ENCODE measurements at places on chromosomes 1 and 21.

GRCh38 chr21:35993875-35994490, 66.3 kb downstream of the SETD4 start:
- DNase-seq = no peak

DNA sequence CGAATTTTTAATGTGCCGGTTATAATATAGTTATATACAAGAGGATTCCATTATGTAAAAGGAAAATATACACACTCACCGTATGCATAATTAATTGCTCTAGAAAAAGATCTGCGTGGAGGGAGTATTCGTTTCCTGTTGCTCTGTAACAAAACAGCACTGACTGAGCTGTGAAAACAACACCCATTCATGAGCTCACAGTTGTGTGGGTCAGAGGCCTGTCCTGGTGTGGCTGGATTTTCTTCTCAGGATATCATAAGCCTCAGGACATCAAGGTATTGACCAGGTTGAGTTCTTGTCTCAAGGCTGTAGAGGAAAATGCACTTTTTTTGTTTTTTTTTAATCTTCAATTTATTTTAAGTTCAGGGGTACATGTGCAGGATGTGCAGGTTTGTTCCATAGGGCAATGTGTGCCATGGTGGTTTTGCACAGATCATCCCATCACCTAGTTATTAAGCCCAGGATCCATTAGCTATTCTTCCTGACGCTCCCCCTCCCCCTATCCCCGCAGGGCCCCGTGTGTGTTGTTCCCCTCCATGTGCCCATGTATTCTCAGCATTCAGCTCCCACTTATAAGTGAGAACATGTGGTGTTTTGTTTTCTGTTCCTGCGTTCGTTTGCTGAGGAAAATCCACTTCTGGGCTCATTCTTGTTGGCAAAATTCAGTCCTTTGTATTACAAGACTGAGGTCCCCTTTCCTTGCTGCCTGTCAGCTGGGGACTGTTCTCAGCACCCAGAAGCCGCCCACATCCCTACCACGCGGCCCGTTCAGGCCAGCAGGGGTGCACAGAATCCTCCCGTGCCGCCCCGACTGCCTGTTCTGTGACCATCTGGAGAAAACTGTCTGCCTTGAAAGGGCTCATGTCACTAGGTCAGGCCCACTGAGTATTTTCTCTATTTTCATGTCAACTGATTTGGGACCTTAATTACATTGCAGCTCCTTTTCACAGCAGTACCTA, 87.4 kb upstream of the ERRFI1 start:
- peak; percentile 71 for DNase-seq

DNA sequence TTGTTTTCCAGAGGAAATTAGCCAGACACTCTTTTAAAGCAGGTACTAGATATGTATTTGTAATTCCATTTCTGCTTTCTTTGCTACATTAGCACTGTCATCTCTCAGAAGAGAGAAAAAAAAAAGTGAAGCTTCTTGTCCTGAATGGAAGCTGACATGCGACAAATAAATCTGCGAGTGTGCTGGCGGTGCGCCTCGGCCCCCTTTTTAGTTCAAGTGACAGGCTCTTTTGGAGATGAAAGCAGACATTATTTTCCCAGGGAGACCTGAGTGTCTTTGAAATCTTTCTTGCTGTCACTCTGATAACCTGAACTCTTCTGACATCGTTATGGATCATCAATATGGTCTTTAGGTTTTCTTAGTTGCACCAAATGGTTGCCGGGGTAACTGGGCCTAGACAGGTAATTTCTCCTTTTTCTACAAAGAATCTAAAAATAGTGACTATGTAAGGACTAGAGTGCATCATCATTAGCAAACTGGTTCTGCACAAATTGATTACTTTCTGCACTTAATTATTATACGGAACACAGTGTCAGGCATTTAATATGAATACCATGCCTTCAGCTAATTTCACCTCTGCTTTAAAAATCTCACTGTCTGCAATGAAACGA, 478.6 kb downstream of the PCP4 start:
- no peak for DNase-seq

DNA sequence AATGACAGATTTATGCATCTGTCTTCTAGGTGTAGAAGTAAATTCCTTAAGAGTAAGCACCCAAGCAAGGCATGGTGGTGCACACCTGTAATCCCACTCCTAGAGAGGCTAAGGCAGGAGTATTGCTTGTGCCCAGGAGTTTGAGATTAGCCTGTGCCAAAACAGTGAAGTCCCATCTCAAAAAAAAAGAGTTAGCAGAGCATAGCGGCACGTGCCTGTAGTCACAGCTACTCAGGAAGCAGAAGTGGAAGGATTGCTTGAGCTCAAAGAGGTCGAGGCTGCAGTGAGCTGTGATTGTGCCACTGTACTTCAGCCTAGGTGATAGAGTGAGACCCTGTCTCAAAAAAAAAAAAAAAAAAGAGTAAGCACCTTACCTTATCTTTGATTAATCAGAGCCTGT, 15.1 kb upstream of the TIPRL start:
- DNase-seq = no peak

DNA sequence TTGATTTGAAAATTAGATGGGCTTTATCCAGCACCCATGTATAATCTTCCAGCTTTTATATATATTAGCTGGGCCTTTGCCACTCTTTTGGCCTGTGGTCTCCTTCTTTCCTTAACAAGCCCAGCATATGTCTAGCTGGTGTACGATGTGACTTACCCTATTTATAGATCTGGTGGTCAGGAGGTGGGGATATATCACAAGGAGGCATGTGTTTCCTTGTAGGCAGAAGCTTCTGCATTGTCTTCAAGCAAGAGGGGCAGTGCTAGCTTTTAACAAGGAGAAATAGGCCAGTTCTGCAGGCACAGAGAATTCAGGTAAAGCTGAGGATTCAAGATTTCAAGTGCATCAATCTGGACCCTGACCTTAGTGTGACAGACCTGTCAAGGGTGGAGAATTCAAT, 38.0 kb upstream of the DNASE2B start:
- DNase-seq = no peak

DNA sequence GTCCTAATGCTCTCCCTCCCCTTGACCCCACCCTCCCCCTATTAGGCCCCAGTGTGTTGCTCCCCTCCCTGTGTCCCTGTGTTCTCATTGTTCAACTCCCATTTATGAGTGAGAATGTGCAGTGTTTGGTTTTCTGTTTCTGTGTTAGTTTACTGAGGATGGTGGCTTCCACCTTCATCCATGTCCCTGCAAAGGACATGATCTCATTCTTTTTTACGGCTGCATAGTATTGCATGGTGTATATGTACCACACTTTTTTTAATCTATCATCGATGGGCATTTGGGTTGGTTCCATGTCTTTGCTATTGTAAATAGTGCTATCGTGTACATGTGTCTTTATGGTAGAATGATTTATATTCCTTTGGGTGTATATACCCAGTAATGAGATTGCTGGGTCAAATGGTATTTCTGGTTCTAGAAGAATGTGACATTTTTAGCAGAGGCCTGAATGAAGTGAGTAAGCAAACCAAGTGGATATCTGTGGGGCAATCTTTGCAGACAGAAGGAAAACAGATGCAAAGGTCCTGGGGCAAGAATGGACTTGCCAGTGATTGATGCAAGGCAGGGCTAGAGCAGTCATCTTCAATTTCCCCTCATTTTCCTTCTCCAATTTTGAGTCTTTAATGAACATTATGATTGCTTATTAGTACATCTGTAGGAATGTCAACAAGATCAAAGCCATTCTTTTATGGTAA, 50.2 kb downstream of the UBE4B start:
- no peak for DNase-seq

GRCh38 chr1:5999711-6000443, 7.7 kb upstream of the NPHP4 start:
- DNase-seq = peak; percentile 6

GRCh38 chr1:31959521-31960340, 21.6 kb upstream of the PTP4A2 start:
- DNase-seq = no peak

DNA sequence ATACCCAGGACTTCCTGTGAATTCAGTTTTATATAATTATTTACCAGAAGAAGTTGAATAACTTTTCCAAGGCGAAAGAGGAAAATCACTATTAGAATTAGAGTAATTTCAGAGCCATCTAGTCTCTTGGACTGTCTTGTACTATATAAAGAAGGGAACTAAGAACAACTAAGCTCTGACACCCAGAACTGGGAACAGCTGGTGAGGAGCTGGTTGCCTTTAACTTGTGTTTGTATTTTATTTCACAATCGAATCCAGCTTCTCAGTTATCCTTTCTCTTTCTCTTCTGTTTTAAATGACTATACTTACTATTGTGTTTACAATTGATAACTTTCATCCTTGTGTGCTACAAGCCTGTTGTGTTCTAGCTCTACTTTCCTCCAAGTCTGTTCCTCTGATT, 8.4 kb downstream of the SNX27 start:
- DNase-seq = no peak

DNA sequence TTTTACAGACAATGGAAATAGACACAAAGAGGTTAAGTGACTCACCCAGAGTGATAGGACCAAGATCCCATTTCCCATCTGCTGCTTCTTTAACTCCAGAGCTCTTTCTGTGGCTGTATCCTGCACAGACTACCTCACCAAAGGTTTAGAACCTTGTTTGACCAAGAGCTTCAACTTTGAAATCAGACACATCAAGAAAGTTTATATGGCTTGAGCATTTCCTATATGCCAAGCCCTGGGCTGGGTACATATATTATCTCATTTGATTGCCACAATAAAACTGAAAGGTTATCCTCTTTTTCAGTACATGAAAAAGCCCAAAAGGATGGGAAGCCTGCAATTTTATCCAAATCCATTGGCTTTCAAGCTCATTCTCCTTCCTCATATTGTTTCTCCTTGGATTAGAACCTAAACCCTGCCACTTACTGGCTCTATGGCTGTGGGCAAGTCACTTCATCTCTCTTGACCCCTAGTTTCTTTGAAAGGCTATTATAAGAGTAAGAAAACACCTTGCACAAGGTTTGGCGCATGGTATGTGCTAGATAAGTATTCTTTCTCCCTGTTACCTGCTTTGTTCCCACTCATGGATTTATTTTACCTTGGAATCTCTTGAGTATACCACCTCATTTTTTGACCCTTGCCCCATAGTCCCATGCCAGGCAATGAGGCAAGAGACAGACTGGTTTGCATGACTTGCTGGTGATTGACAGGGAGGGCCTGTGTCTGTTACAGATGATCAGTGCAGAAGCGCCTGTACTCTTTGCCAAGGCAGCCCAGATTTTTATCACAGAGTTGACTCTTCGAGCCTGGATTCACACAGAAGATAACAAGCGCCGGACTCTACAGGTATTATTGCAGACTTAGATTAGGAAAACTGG, 34.5 kb upstream of the KCNQ4 start:
- no peak for DNase-seq

GRCh38 chr1:40664791-40665190, 691 bp downstream of the RIMS3 start:
- no peak for DNase-seq
